Fibroblast of lung (primary cell): ENCODE measurements at places on chromosomes 13 and 19.
A peak's percentile ranks its signal among the peaks of the same experiment; 100 is the strongest.

GRCh38 chr13:81184556-81185265 lies 843.8 kb upstream of the SPRY2 start:
- peak; percentile 22 for DNase-seq

DNA sequence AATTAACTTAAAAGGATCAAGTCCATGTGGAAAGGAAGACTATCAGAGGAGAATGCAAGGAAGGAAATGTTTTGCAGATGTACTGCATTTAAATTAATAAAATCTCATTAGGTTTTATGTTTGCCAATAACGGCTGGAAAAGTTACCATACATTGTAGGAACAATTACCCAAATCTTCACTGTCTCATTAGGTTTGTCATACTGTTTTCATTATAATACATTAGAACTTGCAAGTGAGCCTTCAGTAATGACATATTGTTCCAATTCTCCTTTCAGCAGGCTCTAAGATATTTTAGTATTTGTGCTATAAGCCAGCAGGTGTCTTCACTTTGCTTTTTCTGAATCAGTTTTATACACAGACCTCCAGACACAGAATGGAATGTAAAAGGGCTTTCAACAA lies 661.6 kb upstream of the KLHL1 start:
- no peak for DNase-seq

DNA sequence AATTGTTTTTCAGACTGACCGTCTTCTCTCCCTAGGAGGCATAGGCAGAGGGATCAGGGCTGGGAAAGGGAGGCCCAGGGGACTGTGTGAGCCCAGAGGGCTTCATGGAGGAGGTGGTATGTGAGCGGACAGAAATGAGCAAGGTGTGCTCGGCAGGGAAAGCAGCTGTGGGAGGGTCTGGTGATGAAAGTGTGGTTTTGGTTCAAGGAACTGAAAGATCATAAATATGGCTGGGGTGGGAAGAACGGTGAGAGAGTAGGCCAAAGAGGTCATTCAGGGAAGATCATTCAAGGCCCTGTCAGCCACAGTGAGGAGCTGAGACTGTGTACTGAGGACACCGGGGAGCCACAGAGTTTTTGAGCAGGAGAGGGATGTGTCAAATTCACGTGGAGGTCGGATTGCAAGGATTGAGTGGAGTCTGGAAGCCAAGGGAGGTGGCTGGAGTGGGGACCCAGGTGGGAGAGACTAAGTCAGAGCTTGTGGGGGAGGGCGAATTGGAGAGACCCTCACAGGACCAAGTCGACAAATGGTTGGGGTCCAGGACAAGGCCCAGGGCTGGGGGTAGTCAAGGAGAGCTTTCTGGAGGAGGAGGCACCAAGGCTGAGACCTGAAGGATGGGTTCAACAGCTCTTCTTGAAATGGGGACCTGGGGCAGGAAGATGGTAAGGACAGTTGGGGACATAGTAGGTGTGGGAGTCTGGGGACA lies 7.6 kb downstream of the PLD3 start:
- no peak for DNase-seq

GRCh38 chr13:43905435-43906031 lies 25.8 kb downstream of the LACC1 start:
- DNase-seq: peak; percentile 85

DNA sequence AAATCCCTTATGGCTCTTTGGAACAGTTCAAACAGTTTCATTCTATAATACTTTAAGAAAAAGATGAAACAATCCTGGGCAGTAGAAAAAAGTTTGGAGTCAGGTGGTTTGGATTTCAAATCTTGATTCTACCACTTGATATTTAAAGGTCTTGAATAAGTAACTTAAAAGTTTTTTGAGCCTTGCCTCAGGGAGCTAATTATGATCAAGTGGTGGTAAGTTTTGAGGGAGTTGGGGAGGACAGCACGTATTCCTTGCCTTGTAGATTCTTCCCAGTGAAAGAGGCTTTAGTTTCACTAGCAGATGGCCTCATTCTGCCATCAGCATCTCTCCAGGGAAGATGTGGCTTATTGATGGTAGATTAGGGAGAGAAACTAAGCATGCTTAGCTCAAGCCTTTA lies 168.4 kb upstream of the CSNK1A1L start:
- no peak for DNase-seq

DNA sequence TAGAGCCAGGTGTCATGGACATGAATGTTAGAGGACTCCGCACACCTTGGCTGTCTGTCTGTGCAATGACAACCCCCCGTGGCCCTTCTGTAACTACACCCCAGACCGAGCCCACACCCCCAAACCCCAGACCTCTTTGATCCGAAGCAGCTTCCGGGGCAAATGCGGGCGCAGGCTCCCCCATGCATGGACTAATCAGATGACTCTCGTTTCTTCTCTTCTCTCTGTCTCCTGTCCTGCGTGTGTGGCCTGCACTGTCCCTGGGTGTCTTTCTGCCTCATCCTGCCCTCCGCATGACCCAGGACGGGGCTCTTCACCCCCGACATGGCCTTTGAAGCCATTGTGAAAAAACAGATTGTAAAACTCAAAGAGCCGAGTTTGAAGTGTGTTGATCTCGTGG lies 38.9 kb downstream of the TMED1 start:
- DNase-seq: no peak

GRCh38 chr19:18434411-18435175 lies 3.3 kb downstream of the ISYNA1 start:
- no peak for DNase-seq

- no peak for DNase-seq
These were observed 88.6 kb downstream of the UBL3 start for GRCh38 chr13:29761815-29762214.

- no peak for DNase-seq
These were observed 19.7 kb downstream of the ACOD1 start for GRCh38 chr13:76968041-76968440.

DNA sequence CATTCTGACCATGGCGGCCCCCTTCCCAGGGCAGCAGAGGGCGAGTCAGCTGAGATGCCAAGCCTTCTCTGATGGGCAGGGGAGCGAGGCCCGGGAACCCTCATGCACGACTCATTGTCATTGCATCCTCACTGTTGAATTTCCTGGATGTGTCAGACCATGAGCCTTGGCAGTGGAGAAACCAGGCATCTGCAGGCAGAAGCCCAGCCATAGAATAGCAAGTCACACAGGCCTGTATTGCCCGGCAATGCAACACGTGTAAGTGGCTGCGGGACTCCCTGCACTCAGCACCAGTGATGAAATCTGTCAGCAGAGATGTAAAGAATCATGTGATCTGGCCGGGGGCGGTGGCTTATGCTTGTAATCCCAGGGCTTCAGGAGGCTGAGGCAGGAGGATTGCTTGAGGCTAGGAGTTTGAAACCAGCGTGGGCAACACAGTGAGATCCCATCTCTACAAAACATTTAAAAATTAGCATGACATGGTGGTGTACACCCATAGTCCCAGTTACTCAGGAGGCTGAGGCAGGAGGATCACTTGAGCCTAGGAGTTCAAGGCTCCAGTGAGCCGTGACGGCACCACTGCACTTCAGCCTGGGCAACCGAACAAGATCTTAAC lies 199.7 kb downstream of the KATNAL1 start:
- peak; percentile 16 for DNase-seq

DNA sequence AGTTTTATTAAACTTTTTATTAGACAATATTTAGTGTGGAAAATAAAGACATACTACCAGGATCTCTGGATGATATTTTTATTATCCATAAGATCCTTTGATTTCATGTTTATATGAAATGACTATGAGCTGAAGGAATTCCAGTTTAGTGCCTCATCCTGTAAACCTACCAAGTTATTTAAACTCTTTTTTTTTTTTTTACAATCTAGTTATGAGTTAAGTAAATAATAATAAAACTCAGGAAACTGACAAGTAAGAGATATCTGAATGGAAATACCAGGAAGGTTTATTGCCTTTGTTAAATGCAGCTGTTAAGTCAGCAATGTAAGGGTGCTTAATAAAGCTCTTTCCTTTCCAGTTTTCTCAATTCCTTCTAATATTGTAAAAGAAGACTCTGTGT lies 53.9 kb downstream of the RXFP2 start:
- peak; percentile 20 for DNase-seq

DNA sequence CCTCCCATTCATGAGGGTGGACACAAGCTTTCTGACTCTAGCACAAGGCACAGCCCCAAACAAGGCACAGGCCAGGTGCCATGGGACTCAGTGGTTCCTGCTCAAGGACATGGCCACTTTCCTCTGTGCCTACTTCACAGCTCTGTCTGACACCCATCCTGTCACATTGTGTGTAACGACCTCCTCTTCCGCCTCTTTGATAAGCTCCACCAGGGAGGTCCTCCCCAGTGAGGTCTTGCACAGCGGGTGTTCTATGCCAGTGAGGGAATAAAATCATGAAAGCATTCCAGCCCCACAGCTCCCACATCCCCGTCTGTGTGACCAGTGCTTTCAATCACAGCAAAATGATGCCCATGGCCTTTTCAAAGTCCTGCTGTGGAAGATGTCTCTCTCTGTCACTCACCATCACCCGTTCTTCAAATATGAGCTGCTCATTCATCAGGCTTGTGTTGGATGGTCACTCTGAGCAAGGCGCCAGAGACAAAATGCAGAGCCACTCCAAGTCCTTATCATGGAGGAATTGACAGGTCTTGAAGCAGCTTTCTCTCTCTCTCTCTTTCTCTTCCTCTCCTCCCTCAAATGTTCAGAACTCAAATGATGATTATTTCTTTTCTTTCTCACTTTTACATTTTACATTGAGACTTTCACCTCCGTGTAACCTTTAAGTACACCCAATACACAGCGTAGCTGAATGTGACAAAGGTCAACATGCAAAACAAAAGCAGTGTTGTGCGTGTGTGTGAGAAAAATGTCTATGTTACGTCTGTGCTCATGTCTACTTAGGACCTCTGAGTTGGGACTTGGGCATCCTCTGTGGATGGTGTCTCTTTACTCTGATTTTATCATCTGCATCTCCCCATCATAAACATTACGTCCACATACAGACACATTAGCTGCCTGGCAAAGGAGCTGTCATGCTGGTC lies 8.0 kb upstream of the SPATA13 start:
- no peak for DNase-seq

DNA sequence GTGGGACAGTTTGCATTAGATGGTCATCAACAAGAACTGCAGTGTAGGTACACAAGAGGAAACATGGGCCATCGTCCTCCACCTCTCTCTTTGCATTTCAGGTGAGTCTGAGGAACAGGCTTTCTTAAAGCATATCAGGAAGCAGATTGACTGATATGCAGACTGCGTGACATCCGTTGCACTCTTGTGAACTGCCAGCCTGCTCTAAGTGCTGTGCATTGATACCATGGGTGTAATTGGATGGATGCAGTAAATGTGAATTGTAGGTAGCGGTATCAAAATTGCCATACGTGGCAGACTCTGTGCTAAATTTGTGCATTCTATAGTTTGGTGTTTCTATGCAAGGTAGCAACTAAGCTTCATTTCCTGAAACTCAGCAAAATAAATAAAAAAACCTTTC lies 1008.3 kb downstream of the EFNB2 start:
- DNase-seq: no peak

DNA sequence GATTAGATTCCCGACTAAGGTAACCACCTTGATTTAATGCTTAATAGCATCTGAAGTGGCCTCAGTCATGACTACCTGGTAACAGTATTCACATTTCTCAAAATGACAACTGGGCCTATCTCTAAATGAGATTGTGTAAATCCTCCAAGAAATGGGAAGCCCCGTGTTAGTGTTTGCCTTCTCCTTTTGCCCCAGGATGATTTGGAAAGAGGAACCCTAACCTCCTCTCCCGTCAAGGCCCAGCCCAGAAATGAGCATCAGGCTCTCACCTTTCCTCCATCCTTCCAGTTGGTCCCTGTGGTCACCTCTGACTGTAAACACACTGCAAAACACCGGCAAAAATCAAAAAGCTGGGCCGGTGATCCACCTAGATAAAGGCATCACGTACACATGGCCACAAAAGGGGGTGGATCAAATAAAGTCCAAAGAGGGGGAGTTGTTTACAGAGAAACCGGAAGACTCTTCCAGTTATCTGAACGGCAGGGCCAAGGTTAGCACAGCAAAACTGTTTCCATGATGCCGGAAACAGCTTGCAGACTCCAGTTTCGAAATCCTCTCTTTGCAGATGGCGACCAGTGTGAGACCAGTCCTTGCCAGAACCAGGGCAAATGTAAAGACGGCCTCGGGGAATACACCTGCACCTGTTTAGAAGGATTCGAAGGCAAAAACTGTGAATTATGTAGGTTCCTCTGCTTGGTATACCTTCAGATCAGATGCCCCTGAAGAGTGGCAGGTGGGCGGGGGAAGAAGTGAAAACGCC lies 16.4 kb downstream of the F10 start:
- no peak for DNase-seq

- peak; percentile 39 for DNase-seq
These were observed 104.3 kb downstream of the KCNRG start for GRCh38 chr13:50119591-50119990.

- DNase-seq: peak; percentile 74
These were observed 25.0 kb downstream of the ERCC5 start for GRCh38 chr13:102870677-102871415.

GRCh38 chr19:49533551-49534488 lies 6.0 kb downstream of the RCN3 start:
- DNase-seq: peak; percentile 54

GRCh38 chr13:31236211-31236786 lies 36.5 kb downstream of the B3GLCT start:
- DNase-seq: peak; percentile 72

DNA sequence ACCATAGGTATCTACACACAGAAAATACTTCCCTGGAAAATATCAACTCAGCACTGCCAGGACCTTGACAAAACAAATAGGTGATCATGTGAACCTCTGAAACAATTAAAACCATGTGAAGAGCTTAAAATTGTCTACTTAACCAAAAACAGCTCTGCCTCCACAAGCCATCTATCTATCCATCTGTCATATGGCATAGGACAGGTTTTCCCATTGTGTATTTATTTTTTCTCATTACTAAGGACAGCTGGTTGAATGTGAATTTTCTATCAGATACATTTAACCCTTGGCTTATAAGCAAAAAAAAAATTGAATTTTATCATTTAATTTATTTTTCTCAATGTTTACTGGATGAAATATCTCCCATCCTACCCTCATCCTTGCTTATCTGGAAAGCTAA lies 279.5 kb downstream of the PCDH9 start:
- no peak for DNase-seq

DNA sequence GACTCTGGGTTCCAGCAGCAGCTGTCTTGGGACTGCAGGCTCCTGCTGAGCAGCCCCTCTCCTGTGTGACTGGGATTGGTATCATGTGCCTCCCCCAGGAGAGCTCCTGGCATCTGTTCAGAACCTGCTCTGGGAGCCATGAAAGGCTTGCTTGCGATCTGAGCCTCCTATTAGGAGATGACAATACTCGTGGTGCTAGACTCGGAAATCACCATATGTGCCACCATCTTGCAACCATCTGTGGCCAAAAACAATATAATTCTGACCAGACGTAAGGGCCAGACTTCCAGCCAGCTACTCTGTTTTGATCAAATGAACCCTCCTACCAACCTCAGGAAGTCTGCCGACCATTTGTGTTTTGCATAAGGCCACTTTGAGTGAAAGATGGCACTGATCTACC lies 484.7 kb downstream of the IRS2 start:
- no peak for DNase-seq
